Renal cortical epithelial cell (primary cell): ENCODE measurements at places on chromosomes 5 and 9. TPM values are rescaled to one million over a fixed set of nuclear protein-coding genes. Genes with fewer than 3 reads are reported as not detected.

DNA sequence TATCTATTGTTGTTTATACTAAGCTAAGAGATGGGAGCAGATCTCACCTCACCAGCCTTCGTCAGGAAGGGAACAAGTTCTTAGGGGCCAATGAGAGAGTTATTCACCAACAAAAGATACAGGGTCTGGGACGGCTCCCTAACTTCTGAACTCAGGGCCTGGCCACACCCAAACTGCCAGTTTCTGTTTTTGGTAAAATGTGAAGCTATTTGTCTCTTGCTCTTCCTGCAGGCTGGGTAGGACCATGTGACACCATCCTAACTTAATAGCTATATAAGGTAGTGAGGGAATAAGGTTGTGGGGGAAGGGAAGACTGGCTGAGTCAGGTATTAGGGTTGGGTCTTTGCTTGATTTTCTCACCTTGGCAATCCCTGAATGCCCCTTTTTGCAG, 480.5 kb downstream of the KDM4C start:
- no peak for DNase-seq

DNA sequence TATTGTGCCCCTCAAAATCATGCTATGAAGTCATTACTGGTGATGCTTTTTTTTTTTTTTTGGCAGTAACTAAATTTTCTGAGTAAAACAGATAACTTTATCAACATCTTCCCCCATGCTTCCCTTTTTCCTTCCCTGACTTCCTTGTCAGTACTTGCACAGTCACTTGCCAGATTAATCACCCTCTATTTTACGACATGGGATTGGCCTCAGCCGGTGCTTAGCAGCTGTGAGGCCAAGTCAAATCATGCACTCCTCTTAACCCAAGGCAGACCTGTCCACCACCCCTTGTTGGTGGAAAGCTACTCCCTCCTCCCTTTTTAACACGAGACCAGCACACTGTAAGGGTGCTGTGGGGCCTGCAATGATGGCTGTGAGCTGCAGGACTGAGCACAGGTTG, 118.0 kb upstream of the OTULINL start:
- DNase-seq = peak; percentile 70

- DNase-seq = peak; percentile 6
Observed at GRCh38 chr5:28576022-28576421, 1537.6 kb upstream of the CDH9 start.

DNA sequence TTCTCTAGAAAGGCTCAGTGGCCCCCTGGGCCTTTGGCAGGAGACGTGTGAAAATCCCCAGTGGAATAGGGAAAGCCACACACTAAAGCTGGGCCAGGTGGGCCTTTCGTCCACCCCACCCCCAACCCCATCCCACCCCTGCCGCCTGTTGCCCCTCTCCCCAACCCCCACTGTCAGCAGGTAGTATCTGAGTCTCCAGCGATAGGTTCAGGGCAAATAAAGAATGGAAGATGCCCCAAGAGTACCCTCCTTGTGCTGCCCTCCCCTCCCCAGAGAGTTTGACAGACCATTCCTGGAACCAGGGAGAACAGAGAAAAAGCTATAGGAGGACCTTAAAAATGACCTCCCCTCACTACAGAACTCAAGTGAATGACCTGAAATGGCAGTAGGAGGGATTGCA, 36.7 kb upstream of the UBE2D2 start:
- DNase-seq = no peak

DNA sequence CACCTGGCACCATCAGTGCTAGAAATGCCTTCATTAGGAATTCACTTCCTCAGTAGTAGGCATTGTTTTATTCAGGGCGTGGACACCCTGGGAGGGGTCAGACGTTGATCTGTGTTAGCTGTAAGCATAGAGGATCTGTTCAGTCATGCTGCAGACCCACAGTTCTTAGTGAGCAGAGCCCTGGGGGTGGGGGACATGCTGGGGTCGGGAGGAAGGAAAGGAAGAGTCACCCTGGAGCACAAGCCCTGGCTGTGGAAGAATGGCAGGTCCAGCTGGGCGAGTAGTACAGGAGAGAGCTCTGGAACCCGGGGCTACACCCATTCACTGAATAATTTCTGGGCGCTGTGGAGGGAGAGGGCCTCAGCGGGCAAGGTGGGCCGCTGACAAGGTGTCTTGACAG, 172.5 kb downstream of the FSTL4 start:
- peak; percentile 27 for DNase-seq

- no peak for DNase-seq
Observed at GRCh38 chr5:2989517-2989916, 238.0 kb upstream of the IRX2 start.

GRCh38 chr5:37626266-37626665, 213.6 kb downstream of the GDNF start:
- DNase-seq = no peak

- DNase-seq = peak; percentile 74
Observed at GRCh38 chr5:143913008-143913752, 101.2 kb downstream of the HMHB1 start.

DNA sequence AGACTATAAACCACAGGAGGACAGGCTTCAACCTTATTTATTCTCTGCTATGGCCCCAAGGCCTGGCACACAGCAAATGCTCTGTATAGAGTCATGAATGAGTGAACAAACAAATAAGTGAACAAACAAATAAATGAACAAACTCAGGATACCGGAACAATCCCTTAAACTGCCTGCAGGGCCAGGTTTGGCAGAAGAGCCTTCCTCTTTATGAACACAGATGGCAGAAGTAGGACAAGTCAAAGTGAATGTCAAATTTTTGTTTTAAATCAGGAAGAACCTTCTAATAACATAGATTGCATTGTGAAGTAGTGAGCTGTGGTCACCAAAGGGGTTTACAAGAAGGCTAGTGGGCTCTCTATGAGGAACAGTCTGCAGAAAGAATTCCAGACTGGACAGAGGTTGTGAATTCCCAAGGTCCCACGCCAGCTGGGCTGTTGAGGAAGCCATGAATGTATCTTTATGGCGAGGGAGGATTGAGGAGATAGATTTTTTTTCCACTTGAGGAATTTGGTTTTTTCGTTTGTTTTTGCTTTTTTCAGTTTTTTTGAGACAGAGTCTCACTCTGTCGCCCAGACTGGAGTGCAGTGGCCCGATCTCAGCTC, 30.3 kb upstream of the STING1 start:
- DNase-seq = no peak

DNA sequence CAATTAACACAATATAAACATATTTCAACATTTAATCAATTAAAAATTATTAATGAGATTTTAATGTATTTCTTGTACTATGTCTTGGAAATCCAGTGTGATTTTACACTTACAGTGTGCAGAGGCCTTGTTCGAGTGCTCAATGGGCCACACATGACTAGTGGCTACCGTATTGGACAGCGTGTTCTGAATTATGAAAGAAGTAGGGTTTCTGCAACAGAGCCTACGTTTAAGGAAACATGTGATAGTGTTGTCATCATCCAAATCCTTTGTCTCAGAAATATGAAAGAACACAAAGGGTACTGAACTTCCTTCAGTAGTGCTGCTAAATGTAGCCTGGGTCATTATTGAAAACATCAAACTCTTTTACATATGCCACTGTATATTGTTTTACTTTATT, 29.5 kb downstream of the NPR3 start:
- DNase-seq = no peak

Gene MARCOL
- total RNA-seq = not detected in 2 replicates
